ENCODE measurements at places on chromosomes 3 and 15.
A peak's percentile ranks its signal among the peaks of the same experiment; 100 is the strongest.

DNA sequence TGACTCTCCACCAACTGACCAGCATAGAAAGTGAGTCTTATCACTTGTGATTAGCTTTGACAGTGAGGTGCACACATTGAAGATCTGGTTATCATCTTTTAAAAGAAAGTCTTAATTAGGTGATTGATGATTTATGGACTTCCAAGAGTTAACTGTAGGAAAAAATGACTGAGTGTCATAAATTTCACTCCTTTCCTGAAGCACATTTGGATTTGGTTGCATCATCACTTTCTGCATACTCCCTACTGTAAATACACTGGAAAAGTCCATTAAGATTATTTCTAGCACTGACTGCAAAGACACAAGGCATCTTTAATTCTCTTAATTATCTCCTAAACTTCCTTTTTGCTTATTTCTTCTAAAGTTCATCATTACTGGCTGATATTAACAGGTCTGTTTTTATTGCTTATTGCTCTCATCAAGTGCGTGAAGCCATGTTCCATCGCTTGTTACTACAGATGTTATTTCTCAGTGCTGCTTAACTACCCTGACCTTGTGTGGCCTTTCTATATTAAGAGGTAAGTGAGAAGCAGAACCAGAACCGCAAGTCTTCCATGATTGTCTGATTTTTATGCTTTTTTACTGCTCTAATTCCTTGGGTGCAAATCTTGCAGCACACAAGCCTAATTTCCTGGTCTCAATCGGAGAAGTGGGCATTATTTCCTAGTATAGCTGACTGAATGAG lies 153.2 kb downstream of the MEIS2 start:
- no peak for DNase-seq

DNA sequence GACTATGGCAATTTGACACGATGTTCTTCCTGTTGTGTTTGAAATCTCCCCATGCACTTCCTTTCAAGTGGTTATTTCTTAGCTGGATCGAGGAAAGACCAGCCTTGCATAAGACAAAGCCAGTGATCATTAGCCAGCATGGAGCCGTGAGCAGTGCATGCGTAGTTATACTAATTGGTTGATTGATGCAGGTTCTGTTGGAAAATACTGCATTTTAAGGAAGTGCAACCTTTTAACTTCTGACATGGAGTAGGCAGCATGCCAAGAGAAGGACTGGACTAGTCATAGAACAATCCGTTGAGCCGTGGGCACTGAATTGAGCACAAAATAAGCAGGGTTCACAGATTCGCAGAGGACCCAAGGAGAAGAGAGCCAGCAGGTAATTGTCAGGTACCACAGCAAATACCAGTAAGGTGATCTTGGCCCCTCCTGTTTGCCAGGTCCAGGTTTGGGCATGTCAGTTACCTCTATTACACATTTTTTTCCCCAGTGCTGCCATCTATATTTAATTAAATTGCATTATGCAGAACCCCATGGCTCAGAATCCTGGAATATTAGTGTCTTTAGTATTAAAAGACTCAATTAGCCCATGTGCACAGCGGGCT lies 29.0 kb upstream of the BCL6 start:
- DNase-seq, result peak; percentile 3

- no peak for DNase-seq
These were observed 15.2 kb downstream of the PHLDB2 start for GRCh38 chr3:111874177-111874820.

- DNase-seq, result no peak
These were observed 1.3 kb upstream of the UNC13C start for GRCh38 chr15:53976844-53977392.

DNA sequence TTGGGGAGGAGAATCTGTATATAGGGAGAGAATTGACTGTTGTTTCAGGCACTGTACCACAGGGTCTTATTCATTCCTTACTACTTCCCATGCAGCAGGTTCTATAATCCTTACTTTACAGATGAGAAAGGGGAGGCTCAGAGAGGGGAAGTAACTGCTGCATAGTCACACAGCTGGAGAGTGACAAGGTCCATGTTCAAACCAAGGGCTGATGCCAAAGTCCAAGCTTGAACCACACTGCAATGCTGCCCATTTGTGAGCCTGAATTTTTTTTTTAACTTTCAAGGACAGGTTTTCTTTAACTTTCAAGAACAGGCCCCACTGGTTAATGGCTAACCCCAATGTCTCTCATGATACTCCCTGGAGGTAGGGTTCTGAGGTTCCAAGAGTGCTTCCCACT lies 26.2 kb downstream of the RBP2 start:
- no peak for DNase-seq

DNA sequence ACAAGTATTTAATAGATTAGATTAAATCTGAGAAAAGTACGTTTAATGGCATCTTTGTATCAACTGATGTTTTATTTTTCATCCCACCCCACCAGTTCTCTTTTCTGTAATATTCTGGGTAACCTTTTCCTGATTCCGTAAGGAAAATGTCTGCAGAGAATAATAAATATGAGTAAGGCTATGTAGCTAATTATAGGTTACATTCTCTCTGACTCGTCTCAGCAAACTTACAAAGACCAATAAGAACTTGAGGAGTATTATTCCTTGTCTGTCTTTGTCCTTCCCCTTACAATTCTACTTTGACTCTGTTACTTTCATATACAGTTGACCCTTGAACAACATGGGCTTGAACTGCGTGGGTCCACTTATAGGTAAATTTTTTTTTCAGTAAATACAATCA lies 12.1 kb downstream of the SNAP23 start:
- no peak for DNase-seq

DNA sequence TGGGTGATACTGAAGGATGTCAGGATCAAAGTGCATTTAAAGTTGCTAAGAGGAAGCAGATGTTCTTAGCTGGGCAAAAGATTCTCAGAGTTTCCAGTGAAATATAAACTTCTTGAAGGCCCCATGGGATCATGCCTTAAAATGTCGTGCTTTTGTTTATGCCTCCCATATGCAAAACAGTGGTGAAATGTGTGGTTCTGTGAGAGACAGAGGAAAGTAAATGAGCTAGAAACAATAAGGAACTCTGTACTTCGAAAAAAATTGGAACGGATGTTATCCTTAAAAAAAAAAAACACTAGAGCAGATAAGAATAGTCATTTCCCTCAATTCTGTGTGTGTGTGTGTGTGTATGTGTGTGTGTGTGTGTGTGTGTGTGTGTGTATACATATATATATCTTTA lies 497.0 kb upstream of the TBL1XR1 start:
- DNase-seq, result no peak

DNA sequence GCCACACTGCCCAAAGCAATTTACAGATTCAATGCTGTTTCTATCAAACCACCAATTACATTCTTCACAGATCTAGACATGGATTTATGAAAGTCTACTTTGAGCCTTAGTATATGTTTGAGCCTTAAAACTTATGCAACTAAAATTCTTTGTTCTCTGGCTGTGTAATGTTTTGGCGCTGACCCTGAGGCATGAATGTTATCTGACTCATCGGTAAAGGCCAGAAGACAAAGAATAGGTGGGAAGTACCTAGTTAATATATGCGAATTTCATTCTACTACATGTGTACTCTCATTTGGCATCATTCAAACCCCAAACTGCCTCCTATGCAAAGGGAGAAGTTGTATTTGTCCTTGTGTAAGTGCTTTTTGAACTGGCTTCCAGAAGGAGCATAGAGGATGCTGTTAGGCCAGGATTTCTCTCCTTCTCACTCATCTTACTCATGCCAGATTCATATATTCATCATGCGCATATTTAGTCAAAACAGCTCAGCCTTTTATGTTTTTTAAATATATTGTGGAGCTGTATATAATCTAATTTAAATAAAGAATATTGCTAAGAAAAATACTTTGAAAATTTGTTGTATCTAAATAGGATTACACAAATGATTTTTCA lies 204.2 kb downstream of the NFKBIZ start:
- DNase-seq, result no peak

DNA sequence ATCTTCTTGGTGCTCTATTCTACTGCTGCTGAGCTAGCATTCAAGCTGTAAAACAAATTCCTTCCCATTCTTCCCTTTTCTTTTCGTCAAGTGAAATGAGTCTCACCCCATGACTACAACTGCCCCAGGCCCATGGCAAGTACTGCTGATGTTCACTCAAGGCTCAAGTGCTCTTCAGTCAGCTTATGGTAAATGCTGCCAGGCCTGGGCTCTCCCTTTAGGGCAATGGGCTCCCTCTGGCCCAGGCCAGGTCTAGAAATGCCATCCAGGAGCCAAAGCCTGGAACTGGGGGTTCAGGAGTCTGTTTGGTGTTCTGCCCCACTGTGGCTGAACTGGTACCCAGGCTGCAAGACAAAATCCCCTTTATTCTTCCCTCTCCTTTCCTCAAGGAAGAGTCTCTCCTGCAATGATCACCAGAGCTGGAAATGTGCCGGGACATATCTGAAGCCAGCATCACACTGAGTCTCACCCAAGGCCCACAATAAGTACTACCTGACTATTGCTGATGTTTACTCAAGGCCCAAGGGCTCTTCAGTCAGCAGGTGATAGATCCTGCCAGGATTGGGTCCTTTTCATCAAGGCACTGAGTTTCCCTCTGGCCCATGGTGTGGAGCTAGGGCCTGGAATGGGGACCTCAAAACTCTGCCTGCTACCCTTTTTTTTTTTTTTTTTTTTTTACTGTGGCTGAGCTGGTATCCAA lies 205.0 kb upstream of the STAC start:
- no peak for DNase-seq

DNA sequence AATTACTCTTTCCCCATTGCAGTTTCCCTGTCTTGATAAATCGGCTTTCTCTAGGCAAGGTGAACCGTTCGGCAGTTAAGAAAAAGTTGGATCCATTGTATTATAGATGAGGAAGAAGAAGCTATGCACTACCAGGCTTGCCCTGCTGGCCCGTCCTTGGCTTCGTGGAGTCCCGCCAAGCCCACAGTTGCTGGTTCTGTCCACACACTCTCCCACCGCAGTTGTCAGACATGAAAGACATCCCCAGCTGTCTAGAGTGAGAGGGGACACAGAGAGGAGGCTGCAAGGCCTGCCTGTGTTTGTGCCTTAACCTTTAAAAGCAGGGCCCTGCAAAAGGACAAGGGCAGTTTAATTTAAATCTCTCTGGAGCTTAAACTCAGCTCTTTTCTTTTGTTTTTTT lies 47.2 kb upstream of the PLCL2 start:
- DNase-seq, result no peak

GRCh38 chr3:13623101-13623654 lies 74.3 kb downstream of the FBLN2 start:
- DNase-seq, result no peak

DNA sequence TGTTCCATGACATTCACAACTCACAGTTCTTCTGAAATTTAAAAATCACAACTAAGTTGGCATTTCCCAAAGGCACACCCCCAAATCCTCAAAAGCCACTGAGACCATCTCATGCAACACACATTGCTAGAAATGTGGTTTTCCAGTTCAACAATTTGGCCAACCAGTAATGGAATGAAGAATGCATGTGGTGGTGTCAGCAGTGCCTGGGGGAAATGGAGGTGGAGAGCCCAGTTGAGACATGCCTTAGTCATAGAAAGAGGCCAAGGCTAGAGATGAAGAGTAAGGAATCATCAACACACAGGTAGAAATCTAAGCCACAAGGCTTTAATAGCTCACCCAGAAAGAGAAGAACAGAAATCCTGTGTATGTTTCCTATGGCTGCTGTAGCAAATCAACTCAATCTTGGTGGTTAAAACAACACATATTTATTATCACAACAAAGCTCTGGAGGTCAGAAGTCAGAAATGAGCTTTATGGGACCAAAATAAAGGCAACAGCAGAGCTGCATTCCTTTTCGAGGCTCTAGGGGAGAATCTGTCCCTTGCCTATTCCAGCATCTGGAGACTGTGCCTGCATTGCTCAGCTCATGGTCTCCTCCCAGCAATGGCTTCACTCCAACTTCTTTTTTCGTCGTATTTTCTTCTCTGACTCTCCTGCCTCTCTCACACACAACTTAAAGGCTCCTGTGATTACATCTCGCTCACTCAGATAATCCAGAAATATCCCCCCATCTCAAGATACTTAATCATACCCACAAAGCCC lies 54.0 kb downstream of the SNTN start:
- no peak for DNase-seq

DNA sequence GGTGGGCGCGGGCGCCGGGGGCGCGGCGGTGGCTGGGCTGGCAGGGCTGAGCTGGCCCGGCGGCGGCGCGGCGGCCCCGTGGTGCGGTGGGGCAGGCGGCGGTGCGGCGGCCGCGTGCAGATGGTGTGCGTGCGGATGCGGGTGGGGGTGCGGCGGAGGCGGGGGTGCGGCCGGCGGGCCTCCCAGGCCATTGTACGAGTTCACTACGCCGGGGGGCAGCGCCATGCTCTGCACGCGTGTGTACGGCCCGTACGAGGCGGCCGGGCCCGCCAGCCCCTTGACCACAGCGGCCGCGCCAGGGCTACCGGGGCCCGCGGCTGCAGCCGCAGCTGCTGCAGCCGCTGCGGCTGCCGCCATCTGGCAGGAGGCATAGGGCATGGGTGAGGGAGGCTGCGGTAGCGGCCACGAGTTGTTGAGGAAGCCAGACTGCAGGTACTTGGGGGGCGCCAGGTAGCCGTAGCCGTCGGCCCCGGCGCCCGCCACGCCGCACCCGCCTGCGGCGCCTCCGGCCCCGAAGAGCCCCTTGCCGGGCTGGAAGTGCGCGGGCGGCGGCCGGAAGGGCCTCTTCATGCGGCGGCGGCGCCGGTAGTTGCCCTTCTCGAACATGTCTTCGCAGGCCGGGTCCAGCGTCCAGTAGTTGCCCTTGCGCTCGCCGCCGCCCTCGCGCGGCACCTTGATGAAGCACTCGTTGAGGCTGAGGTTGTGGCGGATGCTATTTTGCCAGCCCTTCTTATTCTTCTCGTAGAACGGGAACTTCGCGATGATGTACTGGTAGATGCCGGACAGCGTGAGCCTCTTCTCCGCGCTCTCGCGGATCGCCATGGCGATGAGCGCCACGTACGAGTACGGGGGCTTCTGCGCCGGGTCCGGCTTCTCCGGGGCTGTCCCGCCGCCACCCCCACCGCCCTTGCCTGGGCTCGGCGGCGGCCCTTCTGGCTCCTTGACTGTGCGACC lies 951 bp downstream of the FOXL2 start:
- DNase-seq, result no peak

DNA sequence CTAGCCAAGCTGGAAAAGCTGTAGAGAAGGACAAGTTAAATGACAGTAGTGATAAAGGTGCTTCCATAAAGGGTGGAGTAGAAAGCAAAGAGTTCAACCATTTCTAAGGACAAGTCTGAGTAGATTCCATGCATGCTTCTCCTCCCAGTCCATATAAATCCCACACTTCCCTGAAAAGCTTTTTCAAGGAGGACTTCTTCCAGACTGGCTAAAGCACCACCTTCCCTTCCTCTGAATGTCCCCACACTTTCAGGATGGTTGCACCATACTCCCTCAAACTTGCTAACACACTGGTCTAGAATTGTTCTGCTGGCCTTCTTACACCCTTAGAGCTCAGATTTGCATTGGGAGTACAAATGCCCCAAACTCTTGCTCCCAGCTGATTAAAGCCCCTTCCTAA lies 40.9 kb downstream of the FBN1 start:
- no peak for DNase-seq

DNA sequence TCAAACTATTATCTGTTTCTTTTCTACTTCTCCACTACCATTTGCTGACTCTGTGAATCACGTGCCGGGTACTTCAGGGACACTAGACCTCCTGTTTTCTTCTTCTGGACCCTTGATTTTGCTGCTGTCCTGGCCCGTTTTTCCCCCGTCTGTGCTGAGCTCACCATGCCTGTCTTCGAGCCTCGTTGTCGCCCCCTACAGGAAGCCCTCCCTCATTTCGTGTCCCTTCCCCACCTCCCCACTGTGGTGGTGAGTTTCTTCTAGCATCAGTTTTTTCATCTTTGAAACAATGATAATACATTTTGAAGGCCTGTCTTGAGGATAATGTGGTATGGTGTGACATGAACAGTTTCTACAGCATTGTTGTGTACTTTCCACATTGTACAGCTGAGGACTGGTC lies 12.8 kb downstream of the GABRG3 start:
- DNase-seq, result no peak

- DNase-seq, result peak; percentile 4
These were observed 2.6 kb upstream of the SLC9A9 start for GRCh38 chr3:143850877-143851276.

Data from CD4-positive, alpha-beta T cell treated with Interleukin-1 beta for 1 hour (primary cell).